ENCODE measurements at places on chromosomes 2 and 18.

DNA sequence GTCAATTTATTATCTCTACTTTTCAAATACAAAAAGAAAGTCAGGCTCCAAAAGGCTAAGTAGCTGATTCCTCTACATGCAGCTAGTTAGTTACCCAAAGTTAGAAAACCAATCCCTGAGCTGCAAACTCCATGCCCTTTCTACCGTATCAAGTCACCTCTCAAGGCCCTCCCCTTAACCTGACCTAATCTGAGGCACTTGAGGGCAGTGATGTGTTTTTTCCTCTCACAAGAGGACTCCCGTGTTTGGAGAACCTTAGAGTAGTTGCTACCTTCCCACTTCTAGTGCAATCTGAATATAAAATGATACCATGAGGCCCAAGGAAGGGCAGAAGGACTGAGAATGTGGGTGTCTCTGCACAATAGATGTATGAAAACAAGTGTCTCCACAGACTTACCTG lies 907.9 kb upstream of the CELF4 start:
- no peak for DNase-seq

DNA sequence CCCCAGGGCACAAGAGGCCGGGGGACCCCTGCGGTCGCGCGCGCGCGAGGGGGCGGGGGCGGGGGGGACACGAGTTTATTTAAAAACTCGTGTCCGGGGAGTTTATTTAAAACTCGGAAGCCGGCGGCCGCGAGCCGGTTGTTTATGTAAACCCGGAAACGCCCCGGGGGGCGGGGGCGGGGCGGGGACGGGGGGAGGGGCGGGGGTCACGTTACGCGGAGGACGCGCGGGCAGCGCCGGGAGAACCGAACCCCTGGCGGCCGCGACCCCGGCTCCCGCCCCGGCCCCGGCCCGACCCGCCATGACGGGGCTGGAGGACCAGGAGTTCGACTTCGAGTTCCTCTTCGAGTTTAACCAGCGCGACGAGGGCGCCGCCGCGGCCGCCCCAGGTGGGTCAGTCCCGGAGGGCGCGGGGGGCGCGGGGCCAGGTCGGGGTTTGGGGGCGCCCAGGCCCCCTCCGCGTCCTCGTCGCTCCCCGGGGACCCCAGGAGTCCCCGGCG lies 4.4 kb downstream of the NFATC1 start:
- no peak for DNase-seq

- DNase-seq, result no peak
These were observed 48.1 kb downstream of the TSN start for GRCh38 chr2:121803503-121803902.

DNA sequence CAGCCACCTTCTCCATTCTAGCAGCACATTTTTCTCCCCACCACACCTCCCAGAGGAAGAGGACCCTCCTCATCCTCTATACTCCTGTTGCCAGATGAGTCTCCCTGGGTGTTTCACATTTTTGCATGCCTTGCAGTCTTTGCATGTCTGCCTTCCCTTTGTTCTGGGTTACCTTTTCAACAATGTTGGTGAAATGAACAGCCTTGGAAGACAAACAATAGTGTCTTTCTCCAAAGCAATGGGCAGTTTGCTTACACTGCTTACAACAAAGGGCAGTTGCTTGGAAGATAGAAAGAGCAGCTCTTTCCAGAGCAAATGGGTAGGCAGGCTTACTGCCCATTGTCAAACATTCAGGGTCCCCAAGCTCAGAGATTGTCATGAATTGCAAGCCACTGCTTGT lies 14.5 kb upstream of the SEH1L start:
- no peak for DNase-seq

- no peak for DNase-seq
These were observed 222.2 kb upstream of the MEIS1 start for GRCh38 chr2:66212749-66213148.

DNA sequence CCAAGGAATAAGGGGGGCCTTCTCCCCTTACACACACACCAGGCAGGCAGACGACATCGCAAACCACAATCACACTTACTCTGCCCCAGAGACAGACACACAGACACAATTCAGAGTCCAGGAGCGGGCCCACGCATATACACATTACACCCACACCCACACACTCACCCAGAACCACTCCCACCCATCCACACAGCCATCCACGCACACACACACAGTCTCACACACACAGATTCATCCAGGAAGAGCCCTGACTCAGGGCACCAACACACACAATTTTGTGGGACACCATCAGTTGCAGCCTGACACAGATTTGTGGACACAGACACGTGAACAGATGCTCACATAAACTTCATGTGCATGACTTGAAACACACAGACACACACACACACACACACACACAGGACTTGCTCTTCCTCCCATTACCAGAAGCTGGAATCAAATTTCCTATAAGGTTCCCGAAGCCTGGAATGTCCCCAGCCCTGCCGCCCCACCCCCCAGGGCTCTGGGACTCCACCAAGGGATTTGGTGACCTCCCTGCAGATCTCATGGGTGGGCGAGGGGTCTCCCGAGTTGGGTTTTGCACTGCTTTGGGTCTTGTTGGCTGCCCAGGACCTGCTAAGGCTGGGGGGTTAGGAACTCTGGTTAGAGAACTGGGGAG lies 23.5 kb downstream of the TNS1 start:
- DNase-seq, result no peak

GRCh38 chr2:168136392-168136977 lies 110.9 kb downstream of the STK39 start:
- no peak for DNase-seq

GRCh38 chr2:227117852-227118251 lies 46.2 kb downstream of the COL4A4 start:
- DNase-seq, result no peak

- DNase-seq, result no peak
These were observed 403.3 kb upstream of the NETO1 start for GRCh38 chr18:73270920-73271634.

GRCh38 chr18:12996661-12997292 lies 5.6 kb downstream of the CEP192 start:
- DNase-seq, result no peak

DNA sequence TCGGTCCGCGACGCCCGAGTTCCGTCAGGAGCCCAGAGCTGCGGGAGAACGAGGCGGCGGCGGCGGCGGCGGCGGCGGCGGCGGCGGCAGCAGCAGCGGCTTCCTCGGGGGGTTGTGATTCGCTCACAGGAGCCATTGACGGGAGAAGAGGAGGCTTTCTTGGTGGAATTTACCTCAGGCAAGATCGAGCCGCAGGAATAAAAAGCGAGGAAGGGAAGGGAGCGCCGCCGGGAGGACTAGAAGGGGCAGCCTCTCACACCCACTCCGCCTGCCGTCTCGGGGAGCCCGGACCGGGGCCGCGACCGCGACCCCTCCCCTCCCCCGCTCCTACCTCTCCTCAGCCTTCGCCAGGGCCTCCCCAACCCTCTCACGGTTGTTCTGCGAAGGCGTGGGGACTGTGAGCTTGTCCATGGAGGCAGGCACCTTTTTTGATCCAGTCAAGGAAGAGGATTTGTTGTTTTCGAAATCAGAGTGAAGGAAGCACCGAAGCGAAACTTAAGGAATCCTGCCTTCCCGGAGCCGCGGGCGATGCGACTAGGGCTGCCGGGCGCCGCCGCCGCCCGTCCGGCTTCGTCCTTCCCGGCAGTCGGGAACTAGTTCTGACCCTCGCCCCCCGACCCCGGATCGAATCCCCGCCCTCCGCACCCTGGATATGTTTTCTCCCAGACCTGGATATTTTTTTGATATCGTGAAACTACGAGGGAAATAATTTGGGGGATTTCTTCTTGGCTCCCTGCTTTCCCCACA lies 506 bp downstream of the BMPR2 start:
- DNase-seq, result peak; percentile 82
